ENCODE measurements at places on chromosomes 13 and 19. TPM values are rescaled to one million over a fixed set of nuclear protein-coding genes. Genes with fewer than 3 reads are reported as not detected.
A peak's percentile ranks its signal among the peaks of the same experiment; 100 is the strongest.

PSG7 gene
- total RNA-seq = not detected

ACP7 gene
- total RNA-seq = 0.32 TPM

CERS1 gene
- total RNA-seq = 7.0 TPM

GPR12 gene
- not detected for total RNA-seq

BCL2L12 gene
- total RNA-seq = 16.4 TPM

ZFP82 gene
- 4.7 TPM for total RNA-seq

MAB21L1 gene
- not detected for total RNA-seq

LAIR1 gene
- total RNA-seq = not detected

ZNF808 gene
- total RNA-seq = 11.7 TPM

STAP2 gene
- 2.6 TPM for total RNA-seq

GRCh38 chr19:42468273-42468796 is 25.6 kb upstream of the CXCL17 start:
- DNase-seq = no peak

- no peak for DNase-seq
Observed at GRCh38 chr13:106355866-106356265, 179.6 kb downstream of the EFNB2 start.

- no peak for DNase-seq
Observed at GRCh38 chr13:73481886-73482445, 423.2 kb downstream of the KLF5 start.

DNA sequence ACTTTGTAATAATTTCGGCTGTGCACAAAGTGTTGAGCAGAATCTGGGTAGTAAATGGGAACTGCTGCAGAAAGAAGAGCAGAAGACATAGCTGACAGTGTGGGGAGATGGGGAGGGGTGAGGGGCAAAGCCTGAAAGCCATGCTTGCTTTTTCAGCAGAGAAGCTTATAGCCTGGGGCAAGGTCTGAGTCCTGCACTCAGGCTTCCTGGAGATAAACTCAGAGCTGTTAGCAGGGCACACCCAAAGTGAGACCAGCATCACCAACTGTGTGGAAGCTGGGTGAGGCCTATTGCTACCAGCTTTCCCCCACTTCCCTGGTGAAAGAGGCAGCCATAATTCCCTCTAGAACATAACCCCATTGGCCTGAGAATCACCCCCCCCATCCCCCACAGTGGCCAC is 15.6 kb upstream of the LHFPL6 start:
- DNase-seq = no peak

GRCh38 chr19:35397064-35397463 is 26.2 kb downstream of the GPR42 start:
- DNase-seq = no peak

- no peak for DNase-seq
Observed at GRCh38 chr13:110498327-110498726, 63.2 kb downstream of the RAB20 start.

DNA sequence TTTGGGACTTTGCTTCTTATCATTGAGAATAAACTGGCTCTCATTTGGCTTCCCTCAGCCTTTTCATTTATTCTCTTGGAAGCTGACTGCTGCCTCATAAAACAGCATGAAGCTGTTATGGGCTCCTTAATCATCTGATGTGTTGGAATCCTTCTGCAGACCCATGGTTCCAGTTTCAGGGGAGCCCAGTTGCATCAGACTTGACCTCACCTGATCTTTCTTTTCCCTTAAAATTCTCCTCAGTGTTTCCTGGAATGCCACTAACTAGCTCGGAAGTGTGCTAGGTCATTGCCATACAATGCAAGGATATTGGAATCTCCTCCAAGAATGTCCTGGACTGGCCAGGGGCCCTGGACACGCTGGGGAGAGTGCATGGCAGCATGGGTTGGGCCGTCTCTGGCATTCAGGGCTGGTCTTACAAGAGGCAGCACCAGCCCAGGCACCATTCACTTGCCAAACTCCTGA is 158.7 kb downstream of the FLT1 start:
- DNase-seq = no peak

- no peak for DNase-seq
Observed at GRCh38 chr13:94218537-94218936, 260.9 kb downstream of the DCT start.

DNA sequence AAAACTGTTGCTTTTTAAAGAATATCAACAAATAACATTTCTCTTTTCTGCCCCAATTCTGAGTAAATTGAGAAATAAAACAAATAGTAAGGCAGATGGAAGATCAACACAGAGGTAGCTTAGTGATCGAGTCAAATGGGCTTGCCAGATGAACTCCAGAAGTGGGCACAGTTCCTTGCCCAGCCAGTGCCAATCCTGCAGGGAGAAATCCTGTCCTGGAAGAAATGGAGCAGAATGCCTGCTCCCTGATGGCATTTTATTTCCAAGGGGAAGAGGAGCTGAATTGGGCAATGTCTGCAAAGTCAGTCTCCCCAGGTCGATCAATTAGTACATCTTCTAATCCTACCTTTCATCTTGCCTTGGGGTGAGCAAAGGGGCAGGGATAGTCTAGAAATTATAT is 225.3 kb downstream of the NHLRC3 start:
- DNase-seq = no peak

DNA sequence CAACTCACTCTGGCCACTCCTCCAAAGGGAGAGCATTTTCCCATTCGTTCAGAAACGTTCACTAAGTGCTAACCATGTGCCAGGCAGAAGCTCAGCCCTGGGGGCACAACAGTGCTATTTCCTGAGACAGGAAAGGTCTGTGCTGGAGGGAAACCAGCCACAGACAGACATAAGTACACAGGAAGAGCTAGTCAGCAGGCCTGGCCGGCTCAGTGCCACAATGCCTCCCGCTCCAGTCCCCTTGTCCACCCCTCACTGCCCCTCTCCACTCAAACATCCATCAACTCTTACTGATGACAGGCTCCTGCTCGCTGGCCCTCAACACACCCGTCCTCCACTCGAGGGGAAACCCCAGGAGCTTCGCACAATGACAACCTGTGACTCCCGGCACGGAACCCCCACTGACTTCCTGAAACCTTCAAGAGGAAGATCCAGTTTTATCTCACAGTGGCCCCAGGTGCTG is 11.3 kb upstream of the PLA2G4C start:
- DNase-seq = no peak

DNA sequence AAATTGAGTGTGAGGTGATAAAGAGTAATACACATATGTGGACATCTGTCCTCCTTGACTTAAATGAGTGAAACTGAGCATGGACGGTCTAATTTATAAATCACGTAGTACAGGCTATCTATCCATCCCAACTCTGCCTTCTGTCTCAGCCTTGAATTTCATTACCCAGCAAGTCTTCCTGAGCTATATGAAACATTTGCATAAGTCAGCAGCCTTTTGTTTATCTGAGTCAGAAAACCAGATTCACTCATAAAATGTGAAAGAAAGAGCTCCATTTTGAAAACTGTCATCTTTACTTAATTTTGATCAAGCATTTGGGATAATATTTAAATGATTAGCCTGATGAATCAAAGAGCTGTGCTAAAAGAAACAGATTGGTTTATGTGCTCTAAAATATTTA is 197.9 kb downstream of the LHFPL6 start:
- DNase-seq = no peak

- DNase-seq = no peak
Observed at GRCh38 chr19:4645718-4646117, 6.4 kb downstream of the TNFAIP8L1 start.

DNA sequence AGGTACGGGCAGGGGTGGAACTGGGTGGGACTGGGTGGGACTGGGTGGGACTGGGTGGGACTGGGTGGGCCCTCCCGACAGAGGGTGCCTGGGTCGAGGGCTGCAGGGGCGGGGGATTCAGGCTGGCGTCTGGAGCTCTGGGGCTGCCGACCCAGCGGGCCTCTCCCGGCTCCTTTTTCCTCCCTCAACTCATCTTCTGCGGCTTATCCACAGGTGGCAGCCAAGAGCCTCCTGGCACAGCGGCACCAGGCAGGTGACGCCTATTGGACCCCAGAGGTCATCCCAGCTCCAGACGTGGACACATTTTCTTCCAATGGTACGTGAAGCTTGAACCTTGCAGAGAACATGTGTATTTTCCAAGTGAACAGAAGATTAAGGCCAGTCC is 533 bp downstream of the ZNF544 start:
- DNase-seq = no peak

- no peak for DNase-seq
Observed at GRCh38 chr19:39251846-39252245, 3.2 kb upstream of the IFNL4 start.

DNA sequence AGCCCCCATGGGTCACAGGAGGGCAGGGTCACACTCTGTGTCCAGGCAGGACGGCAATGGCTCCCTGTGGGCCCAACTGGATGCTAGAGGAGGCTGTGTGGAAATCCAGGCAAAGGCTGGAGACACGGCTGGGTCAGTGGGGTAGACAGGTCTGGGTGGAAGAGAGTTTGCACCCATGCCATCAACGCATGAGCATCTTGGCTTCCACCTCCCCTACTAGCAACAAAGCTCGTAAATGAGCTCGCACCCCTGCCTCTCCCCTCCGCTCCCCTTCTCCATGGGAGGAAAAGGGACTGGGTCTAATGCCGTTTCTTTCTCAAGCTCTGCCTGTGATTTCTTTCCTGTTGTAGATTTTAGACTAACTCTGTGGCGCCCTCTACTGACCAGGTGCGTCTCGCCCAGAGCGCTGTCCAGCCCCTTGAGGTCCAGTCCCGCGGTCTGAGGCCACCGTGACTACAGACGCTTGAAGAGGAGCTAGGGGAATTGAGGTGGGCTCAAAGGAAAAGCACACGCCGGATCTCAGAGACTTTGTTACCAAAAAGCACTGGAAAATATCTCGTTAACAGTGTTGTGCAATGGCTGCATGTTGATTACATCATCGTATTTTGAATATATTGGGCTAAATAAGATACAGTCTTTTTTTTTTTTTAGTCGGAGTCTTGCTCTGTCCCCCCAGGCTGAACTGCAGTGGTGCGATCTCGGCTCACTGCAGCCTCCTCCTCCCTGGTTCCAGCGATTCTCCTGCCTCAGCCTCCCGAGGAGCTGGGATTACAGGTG is 50.7 kb upstream of the USP29 start:
- no peak for DNase-seq

- peak; percentile 59 for DNase-seq
Observed at GRCh38 chr19:43555185-43555770, 20.0 kb downstream of the XRCC1 start.
